Fibroblast of the aortic adventitia (primary cell): ENCODE measurements at places on chromosomes 6 and 20. TPM values are rescaled to one million over a fixed set of nuclear protein-coding genes. Genes with fewer than 3 reads are reported as not detected.

OR2W1 gene
- not detected in 2 replicates for total RNA-seq

- DNase-seq, result no peak
Observed at GRCh38 chr6:7960848-7961247, 50.3 kb upstream of the TXNDC5 start.

GRCh38 chr20:18718129-18718528 is 95.5 kb upstream of the SCP2D1 start:
- no peak for DNase-seq

ETV7 gene
- 0.09 TPM in 1 of 2 replicates, not detected in the other for total RNA-seq

SLC22A3 gene
- total RNA-seq, result 0.72 and 1.5 TPM in 2 replicates

DNA sequence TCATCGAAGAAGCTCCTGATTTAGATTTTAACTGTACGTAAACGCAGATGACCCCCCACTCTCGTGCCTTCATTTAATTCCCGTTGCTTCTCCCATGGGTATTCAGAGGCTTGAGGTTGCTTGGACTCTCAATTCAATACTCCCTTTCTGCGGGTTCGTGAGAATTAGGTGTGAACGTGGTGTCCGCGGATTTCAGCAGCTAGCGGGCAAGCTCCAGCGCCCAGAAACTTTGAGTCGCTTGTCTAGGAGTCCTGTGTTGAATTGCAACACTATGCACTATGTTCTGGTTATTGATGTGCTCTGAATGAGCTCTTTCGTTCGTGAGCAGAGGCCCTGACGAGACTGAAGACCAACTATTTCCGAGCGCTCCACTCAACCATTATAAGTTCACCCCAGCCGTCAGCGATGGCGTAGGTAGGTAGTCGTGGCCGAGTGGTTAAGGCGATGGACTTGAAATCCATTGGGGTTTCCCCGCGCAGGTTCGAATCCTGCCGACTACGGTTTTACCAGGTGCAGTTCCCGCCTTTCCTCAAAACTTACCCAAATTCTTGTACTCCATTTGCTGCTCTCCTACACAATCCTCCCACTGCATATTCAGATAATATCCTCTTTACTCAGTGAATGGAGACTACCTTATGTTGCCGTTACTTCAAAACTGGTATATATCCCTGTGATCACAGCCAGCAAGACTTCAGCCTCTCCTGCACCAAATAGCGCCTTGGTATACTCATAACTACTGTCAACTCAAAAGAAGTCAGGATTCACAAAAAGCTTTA is 72.6 kb upstream of the ZNF184 start:
- DNase-seq, result peak; percentile 51

DLL1 gene
- total RNA-seq, result 0.09 and 4.9 TPM in 2 replicates

DNA sequence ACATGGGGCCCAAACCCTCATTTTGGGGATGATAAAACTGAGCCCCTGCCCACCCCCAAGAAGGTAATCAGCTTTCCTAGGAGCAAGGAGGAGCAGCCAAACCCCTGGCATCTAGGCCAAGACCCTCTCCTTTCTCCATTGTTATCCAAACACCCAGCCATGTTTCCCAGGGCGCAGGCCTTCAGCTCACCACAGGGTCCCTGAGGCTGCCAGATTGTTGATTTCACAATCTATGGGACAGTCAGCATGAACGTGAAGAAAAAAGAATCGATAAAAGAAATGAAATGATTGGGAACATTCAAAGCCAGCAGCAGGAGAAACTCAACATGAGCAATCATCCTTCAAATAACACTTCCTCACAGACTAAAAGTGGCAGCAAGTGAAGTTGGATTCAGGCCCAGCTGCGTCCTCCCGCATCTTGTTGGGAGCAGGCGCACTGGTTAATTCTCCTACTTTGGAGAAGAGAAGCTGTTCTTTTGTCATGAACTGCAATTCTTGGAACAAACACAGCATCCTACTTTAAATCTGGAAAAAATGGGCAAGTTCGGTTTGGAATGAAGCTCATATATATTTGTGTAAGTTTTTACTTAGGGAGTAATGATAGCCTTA is 241.8 kb upstream of the PRDM1 start:
- DNase-seq, result peak; percentile 60

KCNK5 gene
- under 0.01 TPM in 1 of 2 replicates, not detected in the other for total RNA-seq

PPP1R3G gene
- total RNA-seq, result 3.8 and 10.1 TPM in 2 replicates

- DNase-seq, result no peak
Observed at GRCh38 chr6:11622156-11622555, 84.6 kb downstream of the TMEM170B start.

PNLDC1 gene
- total RNA-seq, result not detected in 2 replicates

ULBP1 gene
- 0.65 and 1.7 TPM in 2 replicates for total RNA-seq

GRCh38 chr6:149854532-149854931 is 9.6 kb downstream of the LRP11 start:
- DNase-seq, result peak; percentile 65

DNA sequence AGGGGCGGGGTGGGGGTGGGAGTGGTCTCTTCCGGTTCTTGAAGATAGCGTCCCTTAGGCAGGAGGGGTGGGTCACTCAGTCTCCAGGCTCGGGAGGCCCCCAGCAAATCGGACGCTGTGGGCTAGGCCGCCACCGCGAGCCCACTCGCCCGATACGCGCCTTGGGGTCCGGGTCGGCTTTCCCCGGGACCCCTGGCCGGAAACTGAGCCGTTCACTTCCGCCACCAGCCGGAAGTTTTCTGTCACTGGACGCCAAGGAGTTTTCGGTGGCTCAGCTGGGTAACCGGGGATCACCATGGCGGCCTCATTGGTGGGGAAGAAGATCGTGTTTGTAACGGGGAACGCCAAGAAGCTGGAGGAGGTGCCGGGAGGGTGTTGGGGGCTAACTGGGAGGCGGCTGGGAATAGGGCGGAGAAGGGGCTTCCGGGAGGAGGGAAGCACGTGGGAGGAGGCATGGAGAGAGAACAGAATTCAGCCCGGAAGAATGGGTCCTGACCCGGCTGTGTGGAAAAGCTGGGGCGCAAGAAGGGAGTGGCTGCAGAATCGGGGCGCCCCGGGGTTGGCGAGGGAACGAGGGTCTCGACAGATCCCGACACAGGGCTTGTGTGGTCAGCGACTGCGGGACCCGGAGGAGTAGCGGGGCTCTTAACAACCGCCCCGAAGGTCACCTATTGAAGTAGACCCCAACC is at the start of gene ITPA:
ITPA (plus strand) TSS at position 242 of the 689 bp plus-strand sequence; CDS start at position 296, 54 bp downstream.
- peak; percentile 37 for DNase-seq

DNA sequence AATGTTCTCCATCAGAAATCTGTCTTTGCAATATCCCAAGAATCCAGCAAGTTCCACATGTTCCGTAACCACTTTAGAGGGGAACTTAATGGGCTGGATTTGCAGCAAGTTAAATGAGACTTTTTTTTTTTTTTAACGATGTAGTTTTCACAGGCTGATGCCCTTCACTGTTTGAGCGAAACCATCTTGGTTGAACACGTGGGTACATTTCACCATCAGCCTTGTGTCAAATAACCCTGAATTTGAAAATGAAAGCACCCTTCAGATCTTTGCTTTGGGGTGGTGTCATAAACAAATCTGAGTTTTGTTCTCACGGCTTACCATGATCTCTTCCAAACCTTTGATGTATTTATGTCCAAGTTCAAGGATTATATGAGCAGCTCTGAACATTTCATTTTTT is 73.7 kb upstream of the EXOC2 start:
- DNase-seq, result no peak

GRCh38 chr6:56706981-56707726 is 64.5 kb upstream of the DST start:
- no peak for DNase-seq

ZNF184 gene
- total RNA-seq, result 6.5 and 12.2 TPM in 2 replicates

ARMH2 gene
- total RNA-seq, result not detected in 2 replicates

HLA-DRA gene
- 0.45 TPM in 1 of 2 replicates, not detected in the other for total RNA-seq

RARS2 gene
- total RNA-seq, result 41.7 and 55.0 TPM in 2 replicates

IMPG1 gene
- not detected in 2 replicates for total RNA-seq

GJA1 gene
- 245 and 251 TPM in 2 replicates for total RNA-seq

DNA sequence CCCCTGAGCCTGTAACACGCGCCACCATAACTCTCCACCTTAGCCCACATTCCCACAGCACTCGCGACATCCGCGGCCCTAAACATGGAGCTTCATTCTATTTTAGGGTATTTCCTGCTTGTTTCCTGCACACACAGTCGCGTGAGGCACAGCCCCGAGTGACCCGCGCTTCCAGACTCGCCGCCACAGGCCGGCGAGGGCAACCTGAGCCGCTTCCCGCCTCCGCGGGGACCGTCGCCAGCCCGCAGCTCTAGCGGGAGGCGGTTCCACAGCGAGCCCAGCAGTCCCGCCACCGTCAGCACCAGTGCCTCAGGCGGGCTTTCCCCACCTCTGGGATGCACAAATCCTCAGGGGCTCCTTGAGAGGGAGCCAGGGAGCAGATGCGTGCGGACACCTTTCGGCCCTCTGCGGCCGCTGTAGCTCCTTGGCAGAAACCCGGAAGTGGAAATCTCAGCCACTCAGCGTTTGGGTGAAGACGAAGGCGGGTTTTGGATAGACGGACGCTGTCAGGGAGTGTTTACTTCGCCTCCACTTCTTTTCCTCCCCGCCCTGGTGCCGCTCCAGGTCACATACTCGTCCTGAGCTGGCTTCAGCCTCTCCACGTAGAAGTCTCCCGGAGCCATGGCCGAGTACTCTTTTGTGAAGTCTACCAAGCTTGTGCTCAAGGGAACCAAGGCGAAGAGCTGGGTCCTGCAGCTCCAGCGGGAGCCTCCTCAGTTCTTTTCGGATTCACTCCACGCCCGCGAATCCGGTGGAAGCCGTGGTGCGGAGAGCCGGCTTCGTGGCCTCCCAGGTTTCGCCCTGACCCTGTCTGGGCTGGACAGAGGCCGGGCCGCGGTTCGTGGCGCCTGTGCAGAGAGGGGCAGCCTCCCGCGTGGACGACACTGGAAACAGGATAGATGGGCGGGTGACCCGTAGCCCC is 2177.4 kb upstream of the DEFB115 start:
- peak; percentile 20 for DNase-seq

DNA sequence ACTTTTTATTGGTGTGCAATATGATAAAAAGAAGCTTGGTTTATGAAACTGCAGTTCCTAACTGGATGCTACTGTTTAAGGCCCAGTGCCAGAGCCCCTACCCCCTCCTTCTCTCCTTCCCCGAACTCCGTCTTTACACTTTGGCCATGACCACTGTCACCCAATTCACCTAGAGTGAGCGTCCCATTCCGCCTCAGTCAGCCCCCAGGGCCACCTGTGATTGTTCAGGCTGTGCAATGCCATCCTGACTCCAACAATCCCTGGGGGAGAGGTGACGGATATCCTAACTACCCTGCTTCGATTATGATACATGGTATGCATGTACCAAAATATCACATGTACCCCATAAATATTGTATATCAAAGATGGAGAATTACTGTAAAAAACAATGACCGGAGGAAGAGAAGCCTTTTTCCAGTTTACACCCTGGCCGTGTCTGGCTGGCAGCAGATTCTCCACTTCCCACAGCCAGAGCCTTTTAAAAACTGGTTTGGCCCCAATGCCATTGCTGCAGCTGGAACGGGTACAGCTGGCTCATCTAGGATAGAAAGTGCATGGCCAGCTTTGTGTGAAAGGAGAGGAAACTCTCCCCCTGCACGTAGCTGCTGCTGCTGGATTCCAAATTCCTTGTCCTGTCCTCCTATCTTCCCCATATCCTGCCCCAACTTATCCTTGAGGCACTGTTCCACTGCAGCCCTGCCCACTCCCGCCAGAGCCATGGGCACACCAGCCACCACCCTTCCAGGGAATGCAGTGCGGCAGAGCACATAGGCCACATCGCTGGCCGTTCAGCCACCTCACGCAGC is 99.7 kb downstream of the JPH2 start:
- DNase-seq, result peak; percentile 28

GRCh38 chr20:4697189-4697830 is 24.4 kb upstream of the PRND start:
- no peak for DNase-seq

MICB gene
- total RNA-seq, result 3.4 and 16.6 TPM in 2 replicates

- peak; percentile 10 for DNase-seq
Observed at GRCh38 chr6:25958700-25959162, 3.9 kb upstream of the TRIM38 start.

GRCh38 chr6:84137989-84138575 is 89.4 kb downstream of the CEP162 start:
- DNase-seq, result no peak

DNA sequence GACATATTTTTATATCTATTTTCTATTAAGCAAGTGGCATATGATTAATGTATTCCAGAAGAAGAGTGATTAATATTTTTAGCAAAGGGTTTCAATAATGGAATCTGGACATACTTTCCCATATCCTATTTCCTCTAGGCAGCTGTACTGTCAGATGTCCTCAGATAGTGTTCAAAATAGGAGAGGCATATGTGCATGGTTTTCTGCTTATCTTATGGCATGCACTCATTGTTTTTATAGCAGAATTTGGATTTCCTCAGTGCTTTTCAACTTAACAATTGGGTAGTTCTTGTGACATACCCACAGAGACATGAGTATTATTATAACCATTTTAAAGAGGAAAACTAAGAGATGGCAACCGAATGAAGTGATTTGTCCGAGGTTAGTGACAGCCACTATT is 12.6 kb upstream of the SLC17A5 start:
- DNase-seq, result peak; percentile 83

BFSP1 gene
- 1.3 and 3.5 TPM in 2 replicates for total RNA-seq

DNA sequence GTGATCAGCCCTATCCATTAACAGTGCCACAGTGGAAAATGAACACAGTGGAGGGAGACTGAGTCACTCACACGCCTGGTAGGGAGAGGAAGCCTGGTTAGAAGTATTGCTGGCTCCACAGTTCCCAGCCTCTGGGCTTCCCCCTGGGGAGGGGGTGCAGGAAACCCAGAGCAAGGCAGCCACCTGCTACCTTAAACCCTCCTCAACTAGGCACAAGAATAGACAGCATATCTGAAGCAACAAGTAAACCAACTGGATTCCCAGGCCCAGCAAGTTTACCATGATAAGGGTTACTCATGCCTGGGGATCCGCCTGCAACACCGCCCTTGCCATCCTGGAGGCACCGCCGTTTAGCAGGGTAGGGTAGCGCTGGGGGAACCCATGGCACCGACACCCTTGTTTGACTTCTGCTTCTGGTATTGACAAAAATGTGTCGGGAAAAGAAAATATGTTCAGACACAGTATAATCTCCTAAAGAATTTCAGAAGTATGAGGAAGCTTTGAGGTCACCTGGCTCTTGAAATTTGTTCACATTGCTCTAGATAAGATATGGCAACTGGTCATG is 38.3 kb downstream of the SLC22A23 start:
- peak; percentile 18 for DNase-seq

- no peak for DNase-seq
Observed at GRCh38 chr20:34997131-34997561, 41.5 kb downstream of the MYH7B start.

LGSN gene
- not detected in 2 replicates for total RNA-seq

- peak; percentile 94 for DNase-seq
Observed at GRCh38 chr20:10309326-10309725, 90.7 kb downstream of the SNAP25 start.

GRCh38 chr6:17813542-17813941 is 106.8 kb upstream of the NUP153 start:
- no peak for DNase-seq

NOX3 gene
- not detected in 2 replicates for total RNA-seq

DNA sequence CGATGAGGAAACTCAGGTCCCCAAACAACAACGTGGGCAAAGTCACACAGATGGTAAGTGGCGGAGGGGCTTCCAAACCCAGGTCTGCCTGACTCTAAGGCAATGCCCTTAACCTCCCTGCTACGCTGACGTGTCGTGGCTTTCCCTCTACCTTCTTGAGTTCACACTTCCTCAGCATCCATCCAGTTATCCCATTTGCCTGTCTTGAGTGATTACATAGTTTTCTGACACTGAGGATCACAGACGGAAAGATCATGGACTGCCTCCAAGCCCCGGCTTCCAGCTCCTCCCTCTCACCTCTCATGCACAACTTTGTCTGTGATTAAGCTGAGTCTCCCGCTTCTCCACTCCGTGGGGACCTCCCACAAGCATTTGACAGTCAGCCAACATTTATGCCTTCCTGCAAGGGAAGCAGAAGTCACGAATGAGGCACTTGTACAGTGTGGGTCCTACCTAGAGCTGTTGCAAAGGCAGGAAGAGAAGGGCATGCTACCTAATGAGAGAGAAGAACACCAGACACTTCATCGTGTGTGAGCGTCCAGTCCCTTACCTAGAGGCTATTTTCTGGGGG is 33.8 kb downstream of the TBC1D7 start:
- no peak for DNase-seq
